ENCODE measurements at places on chromosomes 3 and 15. TPM values are rescaled to one million over a fixed set of nuclear protein-coding genes. Genes with fewer than 3 reads are reported as not detected.

The FETUB gene
- not detected for total RNA-seq

DNA sequence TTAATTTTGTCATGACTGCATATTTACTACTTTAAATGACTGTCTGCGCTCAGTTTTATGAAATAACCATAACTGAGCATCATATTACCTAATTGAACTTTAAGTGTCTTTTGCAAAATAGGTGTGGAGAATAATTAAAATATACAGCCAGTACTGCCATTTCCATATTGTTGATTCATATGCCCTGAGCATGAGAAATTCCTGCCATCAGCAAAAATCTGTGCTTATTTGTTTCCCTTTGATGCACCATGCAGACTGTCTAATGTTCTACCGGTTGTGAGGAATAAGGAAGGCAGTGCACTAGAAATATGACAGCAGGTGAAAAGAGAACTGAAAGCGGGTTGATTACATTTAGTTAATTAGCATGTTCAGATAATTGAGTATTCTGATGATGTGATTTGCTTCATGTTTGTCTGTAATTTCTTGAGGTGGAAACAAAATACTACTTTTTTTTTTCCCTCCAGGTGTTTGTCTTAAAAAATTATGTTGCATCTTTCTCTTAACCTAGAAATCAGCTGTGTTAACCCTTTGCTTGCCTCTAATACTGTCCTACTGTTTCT is 229.4 kb upstream of the AZI2 start:
- no peak for DNase-seq

DNA sequence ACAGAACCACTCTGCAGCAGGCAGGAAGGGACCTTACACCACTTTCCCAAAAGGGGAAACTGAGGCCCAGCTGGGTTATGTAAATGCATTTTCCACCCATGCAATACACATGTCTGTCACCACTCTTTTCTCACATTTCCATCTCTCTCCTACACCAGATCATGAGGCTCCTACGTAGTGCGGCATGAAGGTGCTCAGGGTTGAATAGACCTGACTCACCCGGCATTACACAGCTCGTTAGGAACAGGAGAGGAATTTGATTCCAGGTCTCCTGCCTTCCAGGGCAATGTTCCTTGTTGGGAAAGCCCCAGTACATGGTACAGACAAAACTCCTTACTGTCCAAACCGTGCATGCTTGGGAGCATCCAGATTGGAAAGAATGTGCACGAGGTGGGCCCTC is 61.9 kb upstream of the DCLK3 start:
- DNase-seq = no peak

GRCh38 chr3:54157860-54158259 is 35.5 kb downstream of the CACNA2D3 start:
- no peak for DNase-seq

The SGO1 gene
- total RNA-seq = 20.8 TPM

GRCh38 chr15:74913041-74913440 is 6.4 kb upstream of the FAM219B start:
- DNase-seq = no peak

All from activated T-helper 2 cell treated with anti-CD3 and anti-CD28 coated beads, Interferon-gamma antibody, Interleukin-2, Interleukin-4, amounts not matched to agents 10 μg/mL and 5 μg/mL and 100 μg/mL, durations not matched to agents 14 hours and 24 hours and 36 hours (primary cell).